Spinal cord (tissue), 10 donors: ENCODE measurements at places on chromosomes 6 and 20. TPM values are rescaled to one million over a fixed set of nuclear protein-coding genes. Genes with fewer than 3 reads are reported as not detected.

DNA sequence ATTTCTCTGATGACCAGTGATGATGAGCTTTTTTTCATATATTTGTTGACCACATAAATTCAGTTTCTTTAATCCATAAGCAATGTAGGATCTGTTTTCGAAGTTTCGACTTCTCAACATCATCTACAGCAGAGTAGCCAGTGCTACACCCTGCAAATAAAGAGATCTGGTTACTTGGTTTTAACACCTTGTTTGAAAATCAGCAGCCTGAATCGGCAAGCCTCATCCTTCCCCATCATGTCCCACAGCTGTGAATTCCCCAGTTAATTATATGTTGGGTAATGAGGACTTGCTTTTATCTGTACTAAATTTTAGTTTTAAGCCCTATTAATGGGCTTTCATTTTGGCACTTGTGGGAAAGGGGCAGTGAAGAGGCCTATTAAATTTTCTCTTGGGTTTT, 80.6 kb downstream of the BMP2 start:
- no peak for DNase-seq
- H3K27ac ChIP-seq = no peak overlapping the region
- H3K4me3 ChIP-seq = no peak overlapping the region
- no peaks in the 10 kb centered on the region for H3K4me1 ChIP-seq
- H3K36me3 ChIP-seq = no peaks in the 10 kb centered on the region
- H3K27me3 ChIP-seq = no peaks in the 10 kb centered on the region

DNA sequence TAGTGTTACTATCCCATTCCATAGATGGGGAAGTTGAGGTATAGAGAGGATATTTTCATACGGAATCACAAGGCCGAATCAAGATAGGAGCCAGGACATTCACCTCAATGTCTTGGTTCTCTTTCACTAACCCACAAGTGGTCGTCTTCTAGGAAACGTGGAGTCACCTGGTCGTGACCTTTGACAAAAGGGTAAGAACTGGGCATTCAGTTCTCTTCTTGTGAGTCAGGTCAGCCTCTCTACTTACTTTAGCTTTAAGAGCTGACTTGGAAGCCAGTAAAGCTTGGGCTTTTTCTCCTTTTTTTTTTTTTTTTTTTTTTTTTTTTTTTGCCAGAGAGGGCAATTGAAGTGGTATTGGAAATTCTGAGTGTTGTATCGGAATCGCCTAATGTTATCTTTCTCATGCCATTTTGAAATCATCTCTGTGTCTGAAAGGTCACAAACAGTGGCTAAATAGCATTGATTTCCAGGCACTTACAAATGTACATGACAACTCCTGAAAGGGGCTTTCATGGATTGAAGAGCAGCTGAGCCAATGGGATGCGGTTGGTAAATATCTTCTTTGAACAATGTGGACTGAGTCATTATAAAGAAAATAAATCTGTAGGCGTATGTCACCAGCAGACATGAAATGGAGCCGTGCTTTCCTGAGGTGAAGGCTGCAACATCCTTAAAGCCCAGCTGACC, 356.9 kb downstream of the KIF16B start:
- H3K36me3 ChIP-seq = no peaks in the 10 kb centered on the region
- no peak overlapping the region for H3K27ac ChIP-seq
- H3K4me1 ChIP-seq = no peaks in the 10 kb centered on the region
- DNase-seq = no peak
- H3K4me3 ChIP-seq = no peak overlapping the region

DNA sequence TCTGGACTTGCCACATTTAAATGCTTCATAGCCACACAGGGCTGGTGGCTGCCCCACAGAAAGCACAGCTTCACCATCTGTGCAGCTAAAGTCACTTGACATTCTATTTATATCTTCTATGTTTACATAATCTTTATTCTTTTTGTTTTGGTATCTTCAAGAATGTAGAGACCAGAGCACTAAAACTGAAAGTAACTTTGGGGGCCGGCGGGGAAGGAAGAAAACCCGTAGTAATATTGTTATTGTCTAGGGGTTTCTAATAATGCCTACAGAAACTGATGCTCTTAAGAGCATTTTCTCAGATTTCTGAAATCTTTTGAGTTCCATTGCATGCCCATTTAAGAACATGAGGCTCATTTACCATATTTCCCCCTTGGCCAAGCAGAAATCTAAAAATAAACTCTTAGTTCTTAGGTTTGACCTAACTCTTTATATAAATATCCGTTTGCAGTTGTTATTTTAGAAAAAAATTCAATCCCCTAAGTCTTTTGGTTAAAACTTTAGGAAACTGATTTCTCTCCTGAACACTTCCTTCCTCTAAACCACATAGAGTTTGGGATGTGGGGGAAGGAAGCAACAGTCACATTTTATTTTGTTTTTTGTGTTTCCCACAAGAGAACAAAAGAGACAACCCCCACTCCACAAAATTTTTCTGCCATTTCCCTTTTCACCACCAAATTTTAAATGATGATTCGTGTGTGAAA, 207.6 kb downstream of the OGFRL1 start:
- H3K4me1 ChIP-seq = no peaks in the 10 kb centered on the region
- no peaks in the 10 kb centered on the region for H3K36me3 ChIP-seq
- no peaks in the 10 kb centered on the region for H3K27me3 ChIP-seq
- H3K27ac ChIP-seq = peak overlapping the region; percentile 33

GRCh38 chr20:39861381-39861780, 827.7 kb downstream of the MAFB start:
- no peaks in the 10 kb centered on the region for H3K36me3 ChIP-seq
- H3K27ac ChIP-seq = no peak overlapping the region
- no peak for DNase-seq

GRCh38 chr6:127691146-127691545, 114.2 kb downstream of the C6orf58 start:
- H3K4me3 ChIP-seq = no peak overlapping the region
- H3K27ac ChIP-seq = no peak overlapping the region
- DNase-seq = no peak
- no peaks in the 10 kb centered on the region for H3K36me3 ChIP-seq

GRCh38 chr20:15900443-15900842, 672.8 kb downstream of the KIF16B start:
- no peak for DNase-seq
- no peak overlapping the region for H3K4me3 ChIP-seq
- H3K27me3 ChIP-seq = no peaks in the 10 kb centered on the region
- H3K4me1 ChIP-seq = no peaks in the 10 kb centered on the region

PRL gene
- polyA plus RNA-seq = 1.1 TPM
